Activated CD4-positive, CD25-positive, alpha-beta regulatory T cell treated with anti-CD3 and anti-CD28 coated beads, Interleukin-2, amount 50 U/mL, for 72 hours (primary cell): ENCODE measurements at places on chromosomes 1 and 21.
A peak's percentile ranks its signal among the peaks of the same experiment; 100 is the strongest.

DNA sequence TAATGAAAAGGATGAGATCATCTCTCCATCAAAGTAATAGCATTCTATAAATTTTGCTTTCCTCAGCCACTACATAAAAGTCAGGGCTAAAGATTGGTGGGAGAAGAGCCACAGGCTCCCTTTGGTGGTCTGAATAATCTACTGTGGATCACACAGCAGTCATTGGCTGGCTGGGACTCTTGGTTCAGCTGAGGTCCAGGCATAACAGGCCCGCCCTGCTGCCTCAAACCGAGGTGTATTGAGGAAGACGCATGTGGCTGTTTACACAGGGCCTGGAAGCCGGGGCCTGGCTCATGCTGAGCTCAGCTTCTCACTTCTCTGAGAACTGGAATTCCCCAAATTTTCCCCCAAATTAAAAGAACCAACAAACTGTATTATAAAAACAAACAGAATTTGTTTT lies 139.2 kb downstream of the PTPRC start:
- DNase-seq: no peak

GRCh38 chr1:156115514-156116374 lies 1.2 kb downstream of the LMNA start:
- no peak for DNase-seq

GRCh38 chr1:161190962-161191521 lies 7.8 kb downstream of the ADAMTS4 start:
- DNase-seq: no peak

- no peak for DNase-seq
Observed at GRCh38 chr1:172476218-172476811, 32.4 kb upstream of the PIGC start.

- DNase-seq: peak; percentile 90
Observed at GRCh38 chr1:1307923-1308755, at the start of the genes ACAP3 and PUSL1. Gene ACAP3 (minus strand): TSS chr1:1307930. CDS start chr1:1307815, 115 bp downstream. Gene PUSL1 (plus strand): TSS chr1:1308597. CDS start chr1:1308644, 47 bp downstream.

DNA sequence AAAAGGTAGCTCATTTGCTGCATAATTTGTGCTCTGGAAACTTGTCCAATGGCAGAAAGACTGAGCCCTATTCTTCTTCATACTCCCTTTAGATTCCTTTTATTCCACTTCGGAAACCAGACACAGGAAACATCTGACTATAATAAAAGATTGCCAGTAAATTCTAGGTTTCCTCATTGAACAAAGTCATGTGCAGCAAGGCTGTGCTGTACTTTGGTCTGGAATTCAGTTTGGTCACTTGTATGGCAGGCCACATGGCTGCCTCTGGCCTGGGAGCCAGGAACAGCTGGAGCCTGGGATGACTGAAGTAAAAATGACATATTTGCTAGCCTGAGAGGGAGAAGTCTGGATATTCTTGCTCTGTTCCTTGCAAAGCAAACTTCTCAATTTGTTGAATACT lies 79.6 kb downstream of the ST3GAL3 start:
- DNase-seq: no peak

DNA sequence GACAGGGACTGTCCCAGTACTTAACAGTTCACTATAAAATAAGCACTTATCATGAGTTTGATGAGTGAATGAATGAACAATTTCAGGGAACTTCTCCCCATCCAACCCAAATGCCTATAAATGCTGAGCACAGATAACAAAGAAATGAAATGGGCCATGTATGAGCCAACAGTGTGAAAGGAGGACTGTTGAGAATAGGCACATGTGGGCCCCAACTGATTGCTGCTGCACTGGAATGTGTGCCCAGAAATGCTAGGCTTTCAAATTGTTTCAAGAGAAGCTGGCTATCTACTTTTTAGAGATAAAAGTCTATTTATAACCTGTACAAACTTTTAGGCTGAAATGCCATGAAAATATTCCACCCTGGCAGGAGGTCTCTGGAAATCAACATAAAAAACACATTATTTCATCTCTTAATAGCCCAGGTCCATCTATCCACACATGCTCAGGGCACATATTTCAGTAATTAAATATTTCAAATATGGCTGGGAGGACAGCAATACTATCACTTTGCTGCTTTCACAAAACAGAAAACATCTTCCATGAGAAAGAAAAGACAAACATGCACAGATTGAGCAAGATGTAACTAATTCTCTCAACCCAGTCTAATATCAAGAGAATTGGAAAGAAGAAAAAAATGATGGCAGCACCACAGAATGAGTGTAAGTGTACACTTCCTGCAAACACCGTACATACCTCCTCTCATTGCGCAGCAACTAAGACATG lies 49.8 kb downstream of the COLGALT2 start:
- no peak for DNase-seq

- no peak for DNase-seq
Observed at GRCh38 chr21:33011462-33011861, 14.3 kb upstream of the OLIG2 start.

- DNase-seq: no peak
Observed at GRCh38 chr1:52111492-52111891, 30.4 kb upstream of the ZFYVE9 start.

DNA sequence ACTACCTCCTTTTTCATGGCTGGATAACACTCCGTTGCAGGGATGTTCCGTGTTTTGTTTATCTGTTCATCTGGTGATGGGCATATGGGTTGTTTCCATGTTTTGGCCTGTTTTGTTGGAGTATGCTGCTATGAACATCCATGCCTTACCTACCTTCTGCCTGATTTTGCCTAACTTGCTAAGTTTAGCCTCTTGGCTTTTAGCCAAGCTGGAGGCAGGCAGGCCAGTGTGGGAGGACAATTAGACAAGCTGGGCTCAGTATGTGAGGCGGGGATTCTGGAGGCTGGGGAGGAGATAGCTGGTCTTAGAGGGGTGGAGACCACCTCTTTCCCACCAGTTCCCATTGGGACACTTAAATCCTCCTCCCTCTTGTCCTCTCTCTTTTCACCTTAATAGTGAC lies 98.4 kb upstream of the WNT4 start:
- DNase-seq: no peak

DNA sequence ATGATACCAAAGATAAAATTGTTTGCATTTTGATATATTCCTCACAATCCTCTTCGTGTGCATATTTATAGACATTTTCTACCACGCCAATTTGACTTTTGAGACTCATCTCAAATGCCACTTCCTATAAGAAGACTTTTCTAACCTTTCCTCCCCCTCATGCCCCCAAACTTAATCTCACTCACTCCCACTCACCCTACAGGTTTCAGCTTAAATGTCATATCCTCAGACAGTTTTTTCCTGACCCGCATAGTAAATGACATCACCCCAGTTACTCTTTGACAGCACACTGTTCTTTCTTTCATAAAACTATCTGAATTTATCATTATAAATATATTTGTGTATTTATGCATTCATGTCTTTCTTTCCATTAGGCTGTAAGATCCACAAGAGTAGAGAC lies 29.6 kb upstream of the RGS8 start:
- no peak for DNase-seq

DNA sequence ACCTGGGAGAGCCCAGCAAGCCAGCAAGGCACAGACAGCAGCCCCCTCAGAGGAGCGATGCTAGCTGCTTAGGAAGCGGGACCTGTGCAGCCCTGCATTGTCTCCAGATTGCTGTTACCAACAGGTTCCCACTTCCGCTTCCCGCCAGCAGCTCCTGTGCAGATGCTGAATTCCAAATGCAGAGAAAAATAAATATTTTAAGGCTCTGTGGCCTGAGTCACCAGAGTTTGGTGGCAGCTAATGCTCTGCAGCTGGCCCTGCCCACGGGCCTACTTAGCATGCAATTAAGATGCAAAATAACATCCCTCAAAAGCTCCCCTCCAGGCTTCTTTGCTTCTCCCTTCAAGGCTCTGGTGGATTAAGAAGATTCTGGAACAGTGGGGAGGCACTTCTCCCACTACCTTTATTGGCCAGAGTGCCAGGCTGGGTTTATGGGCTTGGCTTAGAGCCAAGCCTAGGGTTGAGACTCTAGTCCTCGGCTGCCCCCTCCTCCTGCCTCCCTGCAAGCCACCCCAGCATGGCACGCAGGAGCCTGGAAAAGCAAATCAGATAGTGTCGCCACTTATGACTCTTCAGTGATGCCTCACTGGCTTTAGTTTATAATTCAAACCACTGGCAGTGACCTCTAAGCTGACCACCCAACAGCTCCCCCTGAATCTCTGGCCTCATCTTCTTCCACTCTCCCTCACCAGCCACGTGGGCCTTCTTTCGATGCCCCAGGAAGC lies 207.1 kb upstream of the ZC3H12A start:
- no peak for DNase-seq

DNA sequence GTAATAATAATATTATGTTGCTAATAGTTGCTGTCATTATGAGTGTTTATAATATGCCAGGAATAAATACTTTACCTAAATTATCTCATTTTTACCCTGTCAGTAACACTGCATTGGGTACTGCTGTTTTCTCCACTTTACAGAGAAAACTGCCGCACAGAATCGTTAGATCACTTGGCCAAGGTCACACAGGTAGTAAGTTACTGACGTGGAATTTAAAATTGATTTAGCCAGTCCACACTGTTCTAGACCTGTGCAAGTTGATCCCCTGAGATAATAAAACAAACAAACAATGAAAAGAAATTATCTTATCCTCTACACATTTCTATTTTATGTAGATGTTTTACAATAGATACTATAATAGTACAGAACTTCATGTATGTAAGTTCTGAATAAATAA lies 174.1 kb downstream of the ROR1 start:
- no peak for DNase-seq

DNA sequence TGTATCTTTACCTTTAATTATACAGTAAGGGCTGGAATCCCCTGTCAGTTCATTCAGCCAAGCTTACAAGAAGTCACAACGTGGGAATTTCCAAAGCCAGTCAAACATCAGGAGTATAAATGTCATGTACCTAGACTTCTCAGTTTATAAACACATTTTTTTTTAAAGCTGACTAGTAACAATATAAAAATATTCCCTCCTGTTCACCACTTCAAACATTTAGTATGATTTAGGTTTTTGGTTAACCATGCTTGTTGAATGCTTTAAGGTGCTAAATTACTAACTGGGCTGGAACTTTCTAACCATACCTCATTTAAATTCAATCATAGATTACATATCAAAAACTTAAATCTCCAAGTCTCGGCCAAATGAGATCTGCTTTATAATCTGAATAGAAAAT lies 44.0 kb downstream of the JAK1 start:
- no peak for DNase-seq

GRCh38 chr1:62436039-62436465 lies 797 bp upstream of the USP1 start:
- peak; percentile 95 for DNase-seq

DNA sequence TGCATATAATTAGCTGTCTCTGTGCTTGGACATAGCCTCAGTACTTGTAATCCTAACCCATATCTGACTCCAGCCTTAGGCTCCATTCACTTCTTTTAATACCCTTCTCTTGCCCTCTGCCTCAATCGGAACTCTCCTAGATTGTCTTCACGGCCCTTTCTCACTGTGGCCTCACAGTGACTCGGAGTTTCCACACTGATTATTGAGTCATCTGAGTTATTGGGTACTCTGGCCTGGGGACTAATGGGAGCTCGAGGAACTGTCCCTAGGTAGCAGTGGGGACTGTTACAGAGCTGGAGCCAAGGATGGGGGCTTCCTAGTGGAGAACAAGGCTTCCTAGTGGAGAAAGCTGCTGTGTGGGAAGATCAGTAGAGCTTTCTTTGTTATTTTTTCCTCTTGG lies 17.0 kb downstream of the TRAF5 start:
- DNase-seq: no peak

DNA sequence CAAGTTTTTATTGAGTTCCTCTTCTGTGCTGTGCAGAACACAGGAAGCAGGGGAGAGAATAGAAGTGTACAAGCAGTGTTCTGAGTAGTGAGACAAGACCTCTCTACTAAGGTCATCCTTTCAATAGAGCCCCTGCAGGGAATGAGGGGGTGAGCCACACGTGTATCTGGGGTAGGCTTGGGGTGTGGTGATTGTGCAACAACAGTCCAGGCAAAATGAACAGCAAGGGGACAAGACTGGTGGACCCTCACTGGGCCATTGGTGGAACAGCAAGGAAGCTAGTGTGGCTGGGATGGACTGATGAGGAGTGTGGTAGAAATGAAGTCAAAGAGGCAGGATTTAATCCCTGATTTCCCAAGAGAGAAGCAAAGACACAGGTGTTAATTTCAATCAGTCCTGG lies 8.2 kb upstream of the BMP8A start:
- no peak for DNase-seq

DNA sequence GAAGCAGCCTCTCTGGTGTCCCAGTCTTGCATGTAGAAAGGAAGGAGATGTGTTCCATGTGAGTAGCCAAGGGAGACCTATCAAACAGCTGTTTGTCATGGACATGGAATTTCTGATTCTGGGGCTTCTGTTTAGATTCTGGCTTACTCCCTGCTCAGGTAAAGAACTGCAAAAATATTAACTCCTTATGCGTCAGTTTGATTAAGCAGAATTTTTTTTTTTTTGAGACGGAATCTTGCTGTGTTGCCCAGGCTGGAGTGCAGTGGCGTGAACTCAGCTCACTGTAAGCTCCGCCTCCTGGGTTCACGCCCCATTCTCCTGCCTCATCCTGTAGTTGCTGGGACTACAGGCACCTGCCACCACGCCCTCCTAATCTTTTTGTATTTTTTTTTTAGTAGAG lies 6.8 kb downstream of the ARV1 start:
- no peak for DNase-seq

GRCh38 chr1:70994753-70995268 lies 52.8 kb downstream of the PTGER3 start:
- DNase-seq: no peak

DNA sequence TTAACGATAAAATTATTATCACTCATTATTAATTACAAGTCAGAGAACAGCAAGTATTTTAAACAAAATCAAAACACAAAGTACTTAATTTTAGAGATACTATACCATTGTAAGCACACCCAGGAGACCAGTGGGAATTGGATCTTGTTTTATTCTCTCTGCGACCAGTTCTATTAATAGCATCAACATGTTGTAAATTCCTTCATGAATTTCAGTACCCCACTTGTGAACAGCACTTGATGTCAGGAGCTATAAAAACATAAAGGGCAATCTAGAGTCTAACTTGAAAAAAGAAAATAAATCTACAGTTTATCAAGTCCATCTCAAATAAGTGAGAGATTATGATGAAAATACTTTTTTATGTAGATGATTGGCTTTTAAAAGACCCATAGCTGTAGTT lies 42.9 kb downstream of the USP24 start:
- DNase-seq: no peak

DNA sequence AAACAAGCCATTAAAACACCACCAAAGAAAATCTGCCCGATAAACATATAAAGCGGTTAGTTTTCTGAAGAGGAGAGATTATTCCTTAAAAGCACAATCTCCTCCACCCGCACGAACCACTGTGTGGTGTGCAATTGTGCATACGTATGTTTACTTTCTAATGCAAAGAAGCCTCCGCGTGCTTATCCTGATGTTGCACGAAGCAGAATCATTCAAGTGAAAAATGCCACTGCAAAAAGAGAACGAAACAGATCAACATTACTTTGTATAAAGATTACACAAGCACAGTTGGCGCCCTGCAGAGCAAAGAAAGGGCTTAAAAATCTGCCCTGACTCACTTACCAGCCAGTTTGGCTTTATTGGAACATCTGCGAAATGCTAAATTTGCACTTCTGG lies 166.8 kb downstream of the ZNF281 start:
- DNase-seq: no peak

GRCh38 chr1:6419804-6420453 lies at the start of gene HES2:
Gene HES2 (minus strand): TSS chr1:6419919. CDS start chr1:6419820, 99 bp downstream.
- no peak for DNase-seq

GRCh38 chr1:27300341-27301051 lies 21.5 kb upstream of the TMEM222 start:
- peak; percentile 79 for DNase-seq
